ENCODE measurements at places on chromosomes 6 and 20.

DNA sequence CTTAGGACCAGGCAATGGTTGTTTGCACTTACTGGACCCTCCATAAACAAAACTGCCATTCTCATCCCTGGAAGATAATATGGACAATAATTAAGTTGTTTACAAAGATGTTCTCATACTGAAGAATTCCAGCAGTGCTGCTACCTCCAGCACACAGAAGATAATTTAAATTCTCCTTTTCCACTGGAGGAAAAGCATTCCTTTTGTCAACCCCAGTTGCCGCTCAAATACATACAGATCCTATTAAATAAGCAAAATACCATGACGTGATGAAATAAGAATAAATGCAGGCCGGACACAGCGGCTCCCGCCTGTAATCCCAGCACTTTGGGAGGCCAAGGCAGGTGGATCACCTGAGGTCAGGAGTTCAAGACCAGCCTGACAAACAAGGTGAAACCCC is 54.5 kb upstream of the IPCEF1 start:
- DNase-seq: no peak

- no peak for DNase-seq
Observed at GRCh38 chr6:109449795-109450673, 5.5 kb downstream of the MICAL1 start.

DNA sequence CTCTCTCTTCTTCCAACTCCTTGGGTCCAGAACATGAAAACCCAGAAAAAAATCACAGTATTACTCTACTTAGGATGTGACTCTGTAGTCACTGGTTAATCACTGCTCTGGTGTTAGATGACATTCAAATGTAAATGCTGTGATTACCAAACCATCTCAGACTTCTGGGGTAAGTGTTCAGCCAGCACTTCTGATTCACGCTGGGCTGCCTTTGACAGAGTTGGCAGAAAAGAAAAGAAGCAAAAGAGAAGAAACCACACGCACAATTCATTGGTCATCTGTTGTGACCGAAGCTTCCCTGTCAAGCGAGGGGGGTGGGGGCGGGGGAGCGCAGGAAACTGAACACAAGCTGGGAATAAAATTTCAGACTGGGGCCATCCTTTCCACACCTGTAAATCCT is 82.7 kb downstream of the PSMG4 start:
- no peak for DNase-seq

DNA sequence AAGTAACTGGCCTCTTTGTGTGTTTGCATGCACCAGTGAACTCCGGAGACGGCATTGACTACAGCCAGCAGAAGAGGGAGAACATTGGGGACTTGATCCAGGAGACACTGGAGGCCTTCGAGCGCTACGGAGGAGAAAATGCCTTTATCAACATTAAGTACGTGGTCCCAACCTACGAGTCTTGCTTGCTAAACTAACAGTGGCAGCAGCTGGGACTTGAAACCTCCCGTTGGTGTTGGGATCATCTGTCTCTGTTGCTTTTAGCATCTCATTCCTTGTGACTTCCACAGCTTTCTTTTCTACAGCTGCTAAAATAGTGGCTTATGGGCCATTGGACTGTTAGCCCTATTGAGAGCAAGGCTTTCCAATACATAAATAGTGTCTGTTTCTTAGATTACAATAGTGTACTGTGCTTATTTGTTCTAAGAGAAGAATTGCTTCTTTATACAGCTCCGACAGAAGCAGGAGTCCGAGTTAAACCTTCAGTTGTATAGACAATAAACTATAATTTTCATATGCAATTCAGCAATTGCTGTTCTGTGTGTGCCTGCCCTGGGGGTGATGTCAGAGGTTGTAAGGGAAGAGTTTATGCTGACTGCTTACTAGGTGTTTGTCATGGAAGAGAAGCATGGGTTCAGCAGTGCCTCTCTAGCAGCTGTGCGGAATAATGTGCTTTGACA is 99.6 kb upstream of the QKI start:
- DNase-seq: no peak

DNA sequence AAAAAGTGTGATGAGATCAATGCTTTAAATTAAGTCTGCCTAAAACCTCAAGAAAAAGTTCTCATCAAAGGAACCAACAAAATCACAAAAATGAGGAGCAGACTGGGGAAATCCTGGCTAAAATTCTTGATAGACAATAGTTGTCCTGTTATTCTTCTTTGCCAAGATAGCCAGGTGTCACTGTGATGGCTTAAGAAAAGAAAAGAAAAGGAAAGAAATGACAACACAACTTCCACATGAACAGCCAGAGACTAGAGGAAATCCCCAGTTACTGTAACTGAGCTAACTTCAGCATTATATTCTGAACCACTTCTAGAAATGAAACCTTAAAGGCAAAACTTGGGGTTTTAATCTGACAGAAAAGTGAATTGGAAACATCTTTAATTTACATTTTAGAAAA is 129.6 kb downstream of the CD24 start:
- peak; percentile 62 for DNase-seq

GRCh38 chr20:8242827-8243724 is 111.0 kb downstream of the PLCB1 start:
- no peak for DNase-seq

GRCh38 chr6:113595911-113596376 is 261.2 kb upstream of the MARCKS start:
- no peak for DNase-seq

- no peak for DNase-seq
Observed at GRCh38 chr6:151493161-151493803, 535 bp upstream of the CCDC170 start.

Data from GM13977 (cell line).